Activated naive CD8-positive, alpha-beta T cell treated with anti-CD3 and anti-CD28 coated beads, Interleukin-2, amount 10 ng/mL, durations not matched to agents 7 days and 5 days (primary cell): ENCODE measurements at places on chromosomes 6 and 20. TPM values are rescaled to one million over a fixed set of nuclear protein-coding genes. Genes with fewer than 3 reads are reported as not detected.

- DNase-seq: no peak
Observed at GRCh38 chr6:167747645-167748044, 79.1 kb upstream of the AFDN start.

DNA sequence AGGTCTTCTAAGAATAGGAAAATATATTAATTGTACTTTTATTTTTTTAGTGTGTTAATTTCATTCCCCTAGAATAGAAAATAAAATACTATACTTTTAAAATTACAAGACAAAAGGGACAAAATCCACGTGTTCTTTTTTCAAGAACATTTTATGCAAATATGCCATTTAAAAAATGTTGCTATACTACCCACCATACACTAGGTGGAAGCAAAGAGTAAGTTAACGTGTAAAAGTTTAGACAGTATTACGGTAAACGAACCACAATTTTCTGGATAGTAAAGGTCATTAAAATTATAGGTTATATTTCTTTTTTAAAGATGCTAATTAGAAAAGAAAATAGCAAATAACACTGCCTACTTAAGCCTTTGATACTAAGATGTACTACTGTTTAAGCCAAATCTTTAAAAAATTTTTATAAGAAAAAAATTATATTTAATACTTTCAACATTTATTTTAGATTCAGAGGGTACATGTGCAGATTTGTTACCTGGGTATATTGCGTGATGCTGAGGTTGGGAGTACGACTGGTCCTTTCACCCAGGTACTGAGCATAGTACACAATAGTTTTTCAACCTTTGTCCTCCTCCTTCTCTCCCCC, 287.6 kb downstream of the PHF3 start:
- DNase-seq: no peak

THBS2 gene
- not detected for total RNA-seq

FILIP1 gene
- total RNA-seq: not detected

UBD gene
- not detected for total RNA-seq

DNA sequence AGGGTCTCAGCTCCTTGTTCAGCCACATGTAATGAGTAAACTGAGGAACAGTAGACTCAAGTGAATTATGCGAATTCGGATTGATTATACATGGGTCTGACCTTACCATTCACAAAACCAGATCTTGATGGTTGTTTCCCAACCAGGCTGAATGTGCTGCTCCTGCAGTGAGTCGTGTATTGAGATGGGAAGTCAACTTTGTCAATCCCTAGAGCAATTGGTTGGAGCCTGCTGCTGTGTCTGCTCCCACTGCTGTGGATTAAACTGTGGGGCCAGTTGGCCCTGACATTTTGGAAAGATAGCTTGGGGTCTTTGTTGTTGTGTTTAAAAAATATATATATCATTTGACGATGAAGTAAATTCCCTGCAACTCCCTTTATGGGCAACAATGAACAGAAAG, 23.9 kb downstream of the FAM50B start:
- DNase-seq: no peak

DNA sequence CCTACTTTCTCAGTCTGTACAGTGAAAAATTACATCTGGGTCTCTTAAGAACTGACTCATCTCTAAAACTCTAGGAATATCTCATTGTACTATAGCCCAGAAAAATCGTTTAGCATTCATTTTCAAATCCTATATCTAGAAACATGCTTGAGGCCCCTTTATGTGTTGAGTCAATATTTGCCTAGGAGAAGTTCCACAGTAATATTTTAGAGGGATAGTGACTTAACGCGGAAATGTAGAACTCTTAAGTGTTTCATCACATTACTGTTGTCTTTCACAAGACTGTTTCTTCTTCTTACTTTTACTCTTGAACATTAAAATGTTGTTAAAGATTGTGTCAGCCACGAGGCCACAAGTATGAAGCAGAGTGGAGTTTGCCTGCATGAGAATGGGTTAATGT, 23.0 kb upstream of the MYLIP start:
- DNase-seq: no peak

DNA sequence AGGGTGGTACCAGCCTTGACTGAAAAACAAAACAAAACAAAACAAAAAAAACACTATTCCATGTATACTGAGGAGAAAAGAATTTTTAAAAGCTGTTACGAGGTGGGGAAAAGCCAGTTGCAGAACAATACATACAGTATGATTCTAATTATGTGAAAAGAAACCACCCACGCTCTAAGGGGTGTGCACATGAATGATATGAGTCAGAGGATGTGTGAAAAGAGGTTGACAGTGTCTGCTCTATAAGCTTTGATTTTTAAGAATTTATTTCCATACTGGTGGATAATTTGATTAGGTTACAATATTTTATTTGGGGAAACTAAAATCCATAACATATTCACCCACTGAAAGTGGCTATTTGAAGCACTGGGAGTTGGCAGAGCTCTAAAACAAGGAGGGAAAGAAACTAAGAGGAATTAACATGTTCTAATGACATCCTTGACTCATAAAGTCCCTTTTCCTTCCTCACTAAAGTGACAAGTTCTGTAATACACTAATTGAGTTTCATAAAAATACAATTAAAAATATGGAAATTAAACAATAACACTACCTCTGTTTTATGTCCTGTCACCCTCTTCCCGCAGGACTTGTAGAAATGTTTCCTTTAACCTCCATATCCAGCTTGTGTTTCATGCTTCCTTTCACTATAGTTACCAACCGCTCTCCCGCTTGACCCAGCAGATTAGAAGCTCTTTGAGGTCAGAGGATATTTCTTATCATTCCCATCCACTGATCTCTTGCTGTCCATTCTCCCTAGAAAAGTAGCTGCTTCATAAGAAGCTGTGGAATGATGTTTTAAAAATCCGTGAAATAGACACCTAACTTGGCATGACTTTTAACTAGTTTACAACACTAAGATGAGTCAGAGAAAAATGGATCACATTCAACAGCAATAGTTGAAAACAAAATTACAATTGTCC, 118.6 kb upstream of the CCDC28A start:
- DNase-seq: no peak

DNA sequence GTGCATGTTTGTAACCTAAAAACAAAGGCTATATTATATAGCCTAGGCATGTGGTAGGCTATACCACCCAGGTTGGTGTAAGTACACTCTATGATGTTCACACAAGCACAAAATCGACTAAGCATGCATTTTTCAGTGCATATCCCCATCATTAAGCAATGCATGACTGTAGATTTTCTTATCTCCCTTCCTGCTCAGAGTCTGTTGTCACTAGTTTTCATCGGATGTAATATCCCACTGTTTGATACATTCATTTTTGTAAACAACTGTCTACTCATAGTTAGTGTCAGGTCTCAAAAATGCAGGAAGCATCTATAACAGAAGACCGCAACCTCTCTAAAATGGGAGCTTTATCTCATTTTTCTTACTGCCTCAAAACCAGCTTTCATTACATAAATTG, 70.7 kb downstream of the GFRAL start:
- DNase-seq: no peak

DNA sequence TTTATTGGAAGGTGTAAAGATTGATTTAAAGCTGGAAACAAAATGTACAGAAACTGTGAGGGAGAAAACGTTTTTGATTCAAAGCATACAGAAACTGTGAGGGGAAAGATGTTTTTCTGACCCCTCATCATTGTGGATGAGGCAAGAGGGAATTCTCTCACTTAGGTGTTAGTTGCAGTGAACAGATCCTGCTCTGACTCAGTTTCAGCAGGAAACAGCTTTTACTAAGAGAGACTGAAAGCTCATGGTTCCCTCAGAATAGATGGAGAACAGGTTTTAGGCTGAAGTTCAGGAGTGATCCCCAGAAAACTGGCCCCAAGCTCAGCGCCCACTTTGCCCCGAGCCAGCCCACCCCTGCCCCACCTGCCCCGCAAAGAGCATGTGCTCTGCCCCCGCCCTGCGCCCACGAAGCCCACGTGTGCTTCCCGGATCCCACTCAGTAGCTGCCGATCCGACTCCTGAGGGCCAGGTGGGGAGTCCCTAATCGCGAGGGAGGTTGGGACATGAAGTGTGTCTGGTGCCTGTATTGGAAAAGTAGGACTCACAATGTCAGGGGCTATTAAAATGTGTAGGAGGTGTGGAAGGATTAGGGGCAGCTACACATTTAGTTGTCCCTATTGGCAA, 41.2 kb downstream of the DUSP22 start:
- no peak for DNase-seq

GRCh38 chr20:56362833-56363413, 4.1 kb downstream of the FAM210B start:
- DNase-seq: no peak

VSX1 gene
- total RNA-seq: not detected

STMND1 gene
- total RNA-seq: not detected

GRCh38 chr6:85132091-85132490, 317.8 kb upstream of the NT5E start:
- no peak for DNase-seq

C6orf118 gene
- total RNA-seq: not detected

DAAM2 gene
- not detected for total RNA-seq

- no peak for DNase-seq
Observed at GRCh38 chr6:75217193-75217592, 11.3 kb upstream of the COL12A1 start.

DNA sequence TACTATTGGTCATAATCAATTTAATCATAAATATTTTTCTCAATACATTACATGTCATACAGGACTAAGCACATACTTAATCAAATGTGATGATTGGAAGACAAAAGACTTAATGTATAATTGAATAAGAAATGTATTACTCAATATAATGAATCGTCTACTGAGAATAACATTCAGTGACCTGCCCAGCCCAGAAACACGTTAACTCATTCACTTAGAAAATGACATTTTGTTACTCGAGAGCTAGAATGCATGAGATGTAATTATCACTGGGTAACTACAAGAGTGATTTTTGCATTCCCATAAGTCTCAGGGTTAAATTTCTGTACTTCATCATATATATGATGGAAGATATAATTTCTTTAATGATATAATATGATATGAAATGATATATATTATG, 444.8 kb downstream of the EYS start:
- no peak for DNase-seq

DNA sequence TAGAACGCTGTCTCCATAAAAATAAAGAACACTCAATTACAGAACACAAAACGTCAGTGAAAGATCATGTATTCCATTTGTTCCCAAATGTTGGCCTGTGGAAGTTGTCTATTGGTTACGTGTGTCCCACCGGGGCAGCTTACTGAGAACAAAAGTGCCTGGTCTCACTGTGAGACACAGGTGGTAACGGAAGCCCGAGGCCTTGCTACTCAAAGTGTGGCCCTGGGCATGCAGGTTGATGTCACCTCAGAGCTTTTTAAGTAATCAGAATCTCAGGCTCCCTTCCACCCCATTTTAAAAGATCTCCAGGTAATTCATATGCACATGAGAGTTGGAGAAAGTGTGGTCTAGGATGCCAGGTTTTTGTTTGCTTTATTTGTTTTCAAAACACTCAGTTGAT, 422.5 kb upstream of the OPRM1 start:
- DNase-seq: no peak

DNA sequence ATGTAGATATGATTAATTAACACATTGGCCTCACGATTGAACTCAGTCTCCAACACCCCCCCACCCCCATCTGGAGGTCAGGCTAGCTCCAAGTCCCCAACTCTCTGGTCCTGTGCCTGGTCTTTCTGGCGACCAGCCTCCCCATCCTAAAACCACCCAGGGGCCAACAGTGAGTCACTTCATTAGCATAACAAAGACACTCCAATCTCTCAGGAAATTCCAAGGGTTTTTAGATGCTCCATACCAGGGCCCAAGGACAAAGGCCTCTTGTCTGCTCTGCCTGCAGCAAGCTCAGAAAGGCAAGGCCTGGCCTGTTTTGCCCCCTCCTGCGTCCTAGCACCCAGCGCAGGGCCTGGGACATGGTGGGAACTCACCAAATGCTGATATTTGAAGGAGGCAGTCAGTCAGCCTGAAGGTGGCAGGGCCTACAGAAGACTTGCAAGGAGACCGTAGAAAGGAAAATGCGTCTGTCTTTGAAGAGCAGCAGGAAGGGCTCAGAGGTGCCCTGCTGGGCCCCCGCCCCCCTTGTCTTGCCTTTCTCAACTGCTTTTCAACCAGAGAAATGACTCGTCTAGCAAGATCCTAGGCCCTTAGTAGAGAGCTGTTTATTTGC, 184.7 kb downstream of the CDH4 start:
- no peak for DNase-seq

DNA sequence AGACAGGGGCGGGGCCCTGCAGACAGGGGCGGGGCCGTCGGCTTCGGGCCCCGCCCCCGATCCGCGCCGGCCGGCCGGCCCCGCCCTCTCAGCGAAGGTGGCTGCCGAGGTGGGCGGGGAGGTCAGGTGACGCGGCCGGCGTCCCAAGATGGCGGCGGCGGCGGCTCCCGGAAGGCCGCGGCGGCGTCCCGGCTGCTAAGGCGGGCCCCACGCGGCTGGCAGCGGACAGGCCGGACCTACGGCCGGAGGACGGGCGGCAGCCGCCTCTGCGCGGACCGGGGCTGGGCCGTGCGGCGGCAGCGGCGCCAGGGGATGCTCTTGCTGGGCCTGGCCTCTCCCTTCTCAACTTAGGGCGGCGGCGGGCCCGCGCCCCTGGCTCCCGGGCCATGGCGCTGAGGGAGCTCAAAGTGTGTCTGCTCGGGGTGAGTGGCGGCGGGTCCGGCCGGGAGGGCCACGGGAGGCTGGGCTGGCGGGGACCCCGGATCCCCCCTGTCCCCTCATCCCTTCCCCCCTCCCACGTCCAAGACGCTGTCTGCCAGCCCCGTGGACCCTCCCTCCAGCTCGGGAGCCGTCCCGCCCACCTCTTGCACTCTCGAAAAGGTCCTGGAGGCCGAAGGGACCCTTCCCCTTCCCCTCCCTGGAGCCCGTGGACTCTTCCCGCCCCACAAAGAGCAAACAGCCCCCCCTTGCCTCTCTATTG, at the start of gene RAB22A:
Gene RAB22A, plus strand, starts transcription at position 125 of the 700 bp plus-strand sequence. Its CDS starts 262 bp downstream, at position 387.
- DNase-seq: peak; percentile 90

DNA sequence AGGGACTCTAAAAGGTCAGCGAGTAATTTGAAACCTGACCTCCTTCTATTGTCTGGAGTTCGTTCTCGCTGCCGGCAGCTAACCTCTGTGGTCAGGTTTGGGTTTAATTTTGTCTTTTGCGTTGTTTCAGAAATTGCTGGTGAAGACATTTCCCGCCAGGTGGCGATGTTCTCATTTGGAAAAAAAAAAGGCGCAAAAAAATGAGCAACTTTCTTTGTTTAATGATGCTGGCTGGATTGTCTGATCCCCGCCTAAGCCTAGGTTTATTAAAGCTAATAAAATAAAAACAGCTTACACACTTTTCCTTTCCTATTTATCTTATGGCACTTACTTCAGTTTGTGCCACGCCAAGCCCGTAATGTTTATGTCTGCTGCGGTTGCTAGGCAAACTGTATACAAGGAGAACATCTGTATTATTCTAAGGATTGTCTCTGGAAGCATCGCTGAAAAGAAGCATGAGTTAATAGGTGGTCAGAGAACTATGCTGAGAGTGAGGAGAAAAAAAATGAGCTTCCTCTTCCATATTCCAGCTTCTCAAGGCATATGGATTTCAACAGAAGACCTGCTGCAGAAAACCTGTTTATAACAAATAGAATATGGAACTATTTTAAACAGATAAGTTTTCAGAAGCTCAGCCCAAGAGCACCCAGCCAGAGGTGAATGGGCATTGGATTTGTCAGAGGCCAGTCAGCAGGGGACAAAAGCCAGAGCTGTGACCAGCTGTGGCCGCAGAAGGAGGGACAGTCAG, 205.7 kb downstream of the DOK5 start:
- no peak for DNase-seq

GRCh38 chr20:49700411-49701185, 13.1 kb downstream of the B4GALT5 start:
- DNase-seq: no peak

GRCh38 chr20:25541676-25542075, 43.7 kb downstream of the NINL start:
- no peak for DNase-seq
